ENCODE measurements at places on chromosomes 5 and 9.

GRCh38 chr5:1182633-1183423, 18.6 kb upstream of the SLC6A19 start:
- no peak for DNase-seq

DNA sequence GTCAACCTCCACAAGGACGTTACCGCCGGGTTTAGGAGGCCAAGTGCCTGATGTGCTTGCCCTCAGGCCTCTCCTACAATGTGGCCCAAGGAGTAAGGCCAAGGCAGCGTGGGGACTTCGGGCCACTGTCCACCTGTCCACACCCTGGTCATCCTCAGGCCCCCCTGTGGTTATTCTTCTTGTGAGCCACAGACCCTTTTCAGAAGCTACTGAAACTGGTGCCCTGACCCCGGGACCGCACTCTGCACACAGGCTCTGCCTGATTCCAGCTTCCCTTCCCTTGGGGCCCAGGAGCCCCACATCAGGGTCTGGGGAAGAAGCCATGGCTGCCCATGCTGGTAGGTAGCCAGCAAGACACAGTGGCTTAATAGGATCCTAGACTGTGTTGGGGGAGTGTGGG, 128.8 kb downstream of the OLFM1 start:
- no peak for DNase-seq

DNA sequence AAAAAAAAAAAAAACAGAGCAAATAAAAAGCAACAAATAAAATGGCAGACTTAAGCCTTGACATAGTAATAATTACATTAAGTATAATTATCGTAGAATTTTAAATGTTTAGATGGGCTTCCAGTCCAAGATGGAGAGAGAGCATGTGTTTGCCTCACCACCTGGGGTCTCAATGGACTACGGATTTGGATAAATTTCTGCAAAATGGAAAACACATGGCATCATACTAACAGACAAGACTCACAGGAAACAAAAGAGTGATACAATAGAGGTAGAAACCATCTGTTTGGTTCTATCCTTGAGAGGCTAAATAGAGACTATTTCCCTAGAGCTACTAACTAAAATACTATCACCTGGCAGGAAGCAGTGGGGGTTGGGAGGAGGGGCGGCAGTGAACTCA, 144.3 kb downstream of the MUSK start:
- no peak for DNase-seq

- no peak for DNase-seq
Measured at GRCh38 chr9:20831028-20831427, 147.0 kb downstream of the FOCAD start.

GRCh38 chr9:127561491-127562278, 50.4 kb upstream of the STXBP1 start:
- DNase-seq: no peak

- no peak for DNase-seq
Measured at GRCh38 chr5:33854733-33855151, 37.0 kb downstream of the ADAMTS12 start.

DNA sequence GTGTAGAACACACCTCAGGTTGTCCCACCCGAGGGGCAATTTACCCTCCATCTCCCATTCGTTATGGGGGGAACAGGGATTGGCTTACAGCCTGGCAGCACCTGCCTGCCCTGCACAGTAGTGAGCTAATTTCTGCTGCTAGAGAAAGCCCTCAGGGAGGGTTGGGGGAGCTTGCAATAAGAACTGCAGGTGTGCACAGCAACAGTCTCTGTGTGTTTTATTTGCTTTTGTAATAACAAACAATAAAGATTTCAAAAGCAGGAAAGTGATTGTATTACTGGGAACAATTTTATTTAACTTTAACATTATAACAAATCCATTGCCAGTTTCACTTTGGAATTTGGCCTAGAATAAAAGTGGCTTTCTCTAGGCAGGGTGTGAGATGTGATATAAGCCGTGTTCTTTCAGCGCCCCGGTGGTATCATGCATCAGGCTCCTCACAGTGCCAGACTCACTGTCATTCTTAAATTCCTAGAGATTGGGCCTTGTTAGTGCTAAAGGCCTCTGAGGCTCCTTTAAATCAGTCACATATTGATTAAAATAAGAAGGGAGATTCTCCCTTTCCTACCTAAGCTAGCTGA, 81.1 kb downstream of the RMI1 start:
- no peak for DNase-seq

DNA sequence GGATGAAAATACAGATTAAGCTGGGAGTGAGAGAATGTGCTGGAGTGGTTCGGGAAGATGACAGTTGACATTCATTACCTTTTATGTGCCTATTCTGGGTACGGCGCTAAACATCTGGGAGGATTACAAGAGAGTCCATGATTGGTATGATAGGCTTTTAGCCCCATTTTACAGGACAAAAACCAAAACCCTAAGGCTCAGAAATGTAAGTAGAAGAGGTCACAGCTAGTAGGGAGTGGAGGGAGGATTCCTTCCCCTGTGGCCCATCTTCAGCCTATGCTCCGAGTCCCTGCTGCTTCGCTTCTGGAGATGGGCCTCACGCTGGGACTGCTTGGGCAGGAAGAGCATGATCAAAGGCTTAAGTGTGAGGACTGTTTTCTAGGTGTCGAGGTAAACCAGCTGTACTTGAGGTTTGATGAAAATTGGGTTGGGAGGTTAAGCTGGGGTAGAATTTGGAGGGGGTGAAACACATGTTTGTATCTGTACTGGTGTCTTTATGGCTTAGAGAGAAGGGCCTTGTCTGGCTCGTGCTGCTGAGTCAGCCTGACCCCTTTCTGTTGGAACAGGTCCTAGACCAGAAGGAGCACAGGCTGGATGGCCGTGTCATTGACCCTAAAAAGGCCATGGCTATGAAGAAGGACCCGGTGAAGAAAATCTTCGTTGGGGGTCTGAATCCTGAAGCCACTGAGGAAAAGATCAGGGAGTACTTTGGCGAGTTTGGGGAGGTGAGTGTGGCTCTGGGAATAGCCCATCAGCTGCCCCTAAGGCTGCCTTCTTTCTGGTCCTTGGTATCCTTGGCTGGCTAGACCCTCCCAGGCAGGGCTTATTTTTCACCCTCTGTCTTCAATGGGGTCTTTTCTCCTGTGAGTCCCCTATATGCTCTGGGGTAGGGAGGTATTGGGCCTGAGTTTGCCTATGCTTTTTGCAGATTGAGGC, 2.1 kb downstream of the HNRNPAB start:
- no peak for DNase-seq

DNA sequence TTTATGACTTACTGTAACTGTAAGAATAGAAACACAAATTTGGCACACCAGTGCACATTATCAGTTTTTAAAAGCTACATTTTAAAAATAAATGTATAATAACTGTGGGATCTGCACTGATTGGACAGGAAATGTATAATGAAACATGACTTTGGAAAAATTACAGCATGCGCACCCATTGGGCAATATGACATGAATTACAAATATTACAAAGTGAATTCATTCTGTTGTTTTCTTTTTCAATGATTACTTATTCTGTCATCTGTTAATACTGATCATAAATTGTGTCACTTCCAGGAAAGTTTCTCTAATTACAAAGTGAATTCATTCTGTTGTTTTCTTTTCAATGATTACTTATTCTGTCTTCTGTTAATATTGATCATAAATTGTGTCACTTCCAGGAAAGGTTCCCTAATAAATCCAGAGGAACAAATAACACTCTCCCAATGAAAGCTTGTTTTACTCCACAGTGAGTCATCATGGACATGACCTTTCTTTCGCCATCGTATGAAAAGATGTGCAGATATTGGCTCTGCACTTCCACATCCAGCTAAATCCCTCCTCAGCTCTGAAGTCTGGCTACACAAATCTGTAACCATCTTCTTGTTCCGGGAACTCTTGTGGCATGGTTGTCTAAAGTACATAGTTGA, 297.0 kb upstream of the HAPLN1 start:
- no peak for DNase-seq

DNA sequence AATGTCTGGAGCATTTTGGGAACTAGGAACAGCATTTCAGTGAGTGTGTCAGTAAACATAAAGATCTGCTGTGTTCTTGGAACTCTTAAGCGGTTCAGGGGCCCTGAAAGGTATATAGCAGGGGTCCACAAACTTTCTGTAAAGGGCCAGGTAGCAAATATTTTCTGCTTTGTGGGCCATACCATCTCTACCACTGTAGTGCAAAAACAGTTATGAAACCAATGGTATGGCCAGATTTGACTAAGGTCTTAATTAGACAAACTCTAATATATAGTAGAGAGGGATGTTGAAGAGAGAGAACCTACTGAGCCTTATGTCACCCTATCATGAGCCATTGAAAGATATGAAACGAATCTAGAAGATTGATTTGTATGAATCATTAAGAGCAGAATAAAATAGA, 5.3 kb downstream of the TNPO1 start:
- DNase-seq: no peak

DNA sequence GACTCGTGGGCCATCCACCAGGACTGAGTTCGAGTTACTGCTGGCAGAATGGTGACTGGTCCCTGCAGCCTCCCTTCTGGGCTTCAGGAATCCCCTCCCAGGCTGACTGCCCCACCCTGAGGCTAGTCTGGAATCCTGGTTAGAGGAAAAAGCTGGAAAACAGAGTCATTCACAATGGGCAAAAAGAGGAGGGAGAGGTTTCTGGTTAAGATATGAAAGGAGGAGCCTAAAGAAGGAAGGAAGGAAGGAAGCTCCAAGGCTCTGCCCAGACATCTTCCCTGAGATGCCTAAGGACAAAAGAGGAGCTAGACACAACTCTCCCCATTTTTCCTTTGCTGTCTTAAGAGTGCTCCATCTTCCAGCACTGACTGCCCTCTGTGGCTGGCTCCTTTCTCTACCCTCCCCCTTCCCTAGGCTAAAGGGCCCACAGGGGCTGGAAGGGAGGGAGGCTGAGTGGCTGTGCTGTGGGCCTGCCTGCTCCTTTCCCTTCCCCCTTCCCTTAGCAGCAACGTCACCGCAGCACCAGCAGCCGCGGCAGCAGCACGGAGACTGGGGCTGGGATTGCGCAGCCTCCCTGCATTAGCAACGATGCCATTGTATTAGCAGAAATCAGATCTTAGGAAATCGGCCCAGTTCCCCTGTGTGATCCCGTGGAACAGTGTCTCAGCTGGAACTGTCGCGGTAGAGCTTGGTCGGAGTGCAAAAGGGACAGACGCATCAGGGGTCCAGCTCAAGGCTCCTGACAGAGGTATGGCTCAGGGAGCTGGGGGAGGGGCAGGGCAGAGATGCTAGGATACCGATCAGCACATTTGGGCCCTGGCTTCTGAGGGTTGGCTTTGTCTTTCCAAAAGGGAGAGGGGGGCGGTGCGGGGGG, 48.7 kb downstream of the RUSC2 start:
- DNase-seq: peak; percentile 74

DNA sequence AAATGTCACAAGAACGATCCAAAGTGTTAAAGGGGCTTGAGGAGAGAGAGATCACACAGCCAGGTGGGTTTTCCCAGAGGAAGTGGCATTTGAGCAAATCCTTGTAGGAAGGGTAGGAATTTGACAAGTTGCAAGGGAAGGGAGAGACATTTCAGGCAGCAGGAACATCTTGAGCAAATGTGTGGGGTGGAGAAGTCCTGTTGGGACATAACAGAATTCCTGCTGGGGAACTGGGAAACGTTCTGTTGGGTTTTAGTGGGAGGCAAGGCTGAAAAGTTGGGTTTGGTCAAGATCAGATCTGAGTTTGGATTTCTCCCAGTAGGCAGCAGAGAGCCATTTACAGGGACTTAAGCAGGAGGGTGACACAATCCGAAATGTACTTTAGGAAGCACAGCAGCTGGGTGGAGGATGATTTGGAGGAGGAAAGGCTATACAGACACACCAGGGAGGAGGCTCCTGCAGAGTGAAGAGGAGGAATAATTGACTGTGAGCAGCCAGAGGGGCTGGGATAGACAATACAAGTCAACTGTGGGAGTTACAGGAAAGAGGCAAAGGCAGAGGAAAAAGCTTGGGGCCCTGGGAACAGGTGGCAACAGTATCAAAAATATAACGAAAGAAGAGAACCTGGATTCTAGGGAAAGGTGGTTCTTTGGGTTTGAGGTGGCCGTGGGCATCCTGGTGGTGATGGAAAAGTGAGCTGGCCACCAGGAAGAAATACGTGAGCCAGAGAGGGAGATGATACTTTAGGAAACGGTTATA, 3.1 kb upstream of the ZSWIM6 start:
- no peak for DNase-seq

- DNase-seq: no peak
Measured at GRCh38 chr5:42361315-42361688, 61.9 kb upstream of the GHR start.

- no peak for DNase-seq
Measured at GRCh38 chr5:56481428-56482357, 248.6 kb upstream of the ANKRD55 start.

DNA sequence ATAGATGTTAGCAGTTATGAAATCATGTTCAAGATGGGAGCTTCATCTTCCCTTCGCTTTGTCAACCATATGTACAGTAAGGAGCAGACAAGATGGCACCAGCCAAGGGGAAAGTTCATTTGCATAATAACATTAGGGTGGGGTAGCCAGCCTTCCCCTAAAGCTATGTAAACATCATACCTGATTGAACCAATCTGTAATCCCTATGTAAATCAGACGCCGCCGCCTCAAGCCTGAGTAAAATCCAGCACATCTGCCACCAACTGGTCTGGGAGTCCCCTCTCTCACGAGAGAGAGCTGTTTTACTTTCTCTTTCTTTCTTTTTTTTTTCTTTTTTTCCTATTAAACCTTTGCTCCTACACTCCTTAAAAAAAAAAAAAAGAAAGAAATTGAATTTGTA, 30.8 kb upstream of the REEP2 start:
- DNase-seq: no peak

DNA sequence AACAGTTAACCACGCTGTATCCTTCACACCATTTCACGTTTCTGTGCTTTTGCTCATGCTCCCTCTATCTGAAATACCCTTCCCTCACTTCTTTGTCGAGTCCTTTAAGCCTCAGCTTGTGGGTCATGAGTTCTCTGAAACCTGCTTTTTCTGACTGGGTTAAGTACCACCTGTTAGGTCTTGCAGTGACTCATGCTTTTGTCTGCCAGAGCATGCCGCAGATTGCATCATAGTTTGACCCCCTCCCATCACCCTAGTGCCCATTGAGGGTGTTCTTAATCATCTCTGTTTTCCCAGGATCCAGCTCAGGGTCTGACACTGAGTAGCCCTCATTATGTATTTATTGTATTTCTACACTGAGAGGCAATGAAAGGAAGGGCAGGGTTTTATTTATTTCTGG, 190.2 kb downstream of the ASTN2 start:
- DNase-seq: no peak

GRCh38 chr5:16894236-16895057, 41.6 kb downstream of the MYO10 start:
- no peak for DNase-seq

DNA sequence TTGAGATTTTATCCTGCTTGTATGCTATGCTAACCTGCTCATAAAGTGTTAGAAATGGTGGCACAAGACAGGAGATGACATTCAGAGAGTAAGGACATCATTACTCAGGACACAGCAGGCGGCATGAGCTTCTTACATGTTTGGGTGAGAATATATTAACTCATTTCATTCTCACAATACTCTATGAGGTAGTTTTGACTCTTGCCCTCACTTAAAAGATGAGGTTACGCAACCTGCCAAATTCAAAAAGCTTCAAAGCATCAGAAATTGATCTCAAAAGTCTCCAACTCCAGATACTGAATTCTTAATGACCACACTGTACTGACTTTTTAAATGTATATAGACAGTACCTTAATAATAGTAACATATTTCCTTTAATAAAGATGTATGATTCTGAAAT, 60.8 kb downstream of the CDH18 start:
- no peak for DNase-seq

GRCh38 chr9:36866840-36867239, 167.2 kb downstream of the PAX5 start:
- no peak for DNase-seq
